ENCODE measurements at places on chromosomes 5 and 9.

DNA sequence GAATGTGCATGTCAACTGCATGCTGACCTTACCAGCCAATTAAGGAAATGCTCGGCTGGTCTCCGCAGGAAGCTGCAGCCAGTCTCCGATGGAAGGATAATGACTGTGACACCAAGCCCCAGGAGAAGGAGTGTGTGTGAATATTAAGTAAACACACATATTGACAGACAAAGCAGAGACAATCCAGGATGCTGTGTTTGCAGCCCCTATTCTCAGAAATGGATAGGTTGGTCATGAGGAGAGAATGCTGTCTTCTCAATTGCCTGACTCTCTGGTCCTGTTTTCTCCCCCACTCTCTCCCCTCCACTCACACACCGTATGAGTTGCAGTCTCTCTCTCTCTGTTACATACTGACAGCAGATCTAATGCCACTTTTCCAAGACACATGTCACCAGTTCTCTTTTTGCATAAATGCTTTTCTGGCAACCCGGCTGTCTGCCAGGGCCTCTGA is 85.7 kb downstream of the EPB41L4A start:
- no peak for DNase-seq

- no peak for DNase-seq
These were observed 7.1 kb upstream of the FGFR4 start for GRCh38 chr5:177079606-177080005.

DNA sequence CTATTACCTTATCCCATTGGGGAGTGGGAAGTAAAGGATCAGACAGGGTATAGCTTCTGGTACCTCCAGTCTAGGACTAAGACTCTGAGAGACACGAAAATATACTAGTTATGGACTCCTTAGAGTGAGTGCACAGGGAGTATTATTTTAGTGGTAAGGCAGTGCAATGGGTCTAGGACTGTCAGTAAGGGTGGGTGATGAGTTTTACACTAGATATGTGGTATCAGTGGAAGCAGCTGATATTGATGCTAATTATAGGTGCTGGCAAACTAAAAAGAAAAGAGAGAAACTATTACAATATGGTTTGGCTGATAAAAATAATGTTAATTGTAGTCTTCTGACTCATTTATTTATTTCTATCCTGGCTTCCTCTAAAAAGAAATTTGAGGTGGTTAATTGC is 118.6 kb downstream of the UNC13B start:
- no peak for DNase-seq

DNA sequence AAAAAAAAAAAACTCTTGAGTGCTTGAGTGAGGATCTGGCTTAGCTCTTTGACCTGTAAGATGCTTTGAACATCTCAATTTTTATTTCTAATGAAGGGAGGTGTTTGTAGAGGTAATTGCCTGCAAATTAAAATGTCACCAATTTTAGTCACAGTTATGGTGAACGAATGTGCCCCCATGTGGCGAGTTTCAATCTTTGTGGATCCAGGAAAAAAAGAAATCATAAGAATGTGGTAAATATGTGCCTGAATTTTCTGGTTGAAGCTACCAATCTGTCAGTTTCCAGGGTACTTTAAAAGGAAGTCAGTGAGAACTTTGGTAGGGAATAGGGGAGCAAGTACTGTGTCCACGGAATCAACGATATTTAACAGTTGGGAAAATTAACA is 1772.4 kb upstream of the CDH9 start:
- DNase-seq, result no peak

- no peak for DNase-seq
These were observed 72.2 kb upstream of the HMHB1 start for GRCh38 chr5:143739746-143740145.

DNA sequence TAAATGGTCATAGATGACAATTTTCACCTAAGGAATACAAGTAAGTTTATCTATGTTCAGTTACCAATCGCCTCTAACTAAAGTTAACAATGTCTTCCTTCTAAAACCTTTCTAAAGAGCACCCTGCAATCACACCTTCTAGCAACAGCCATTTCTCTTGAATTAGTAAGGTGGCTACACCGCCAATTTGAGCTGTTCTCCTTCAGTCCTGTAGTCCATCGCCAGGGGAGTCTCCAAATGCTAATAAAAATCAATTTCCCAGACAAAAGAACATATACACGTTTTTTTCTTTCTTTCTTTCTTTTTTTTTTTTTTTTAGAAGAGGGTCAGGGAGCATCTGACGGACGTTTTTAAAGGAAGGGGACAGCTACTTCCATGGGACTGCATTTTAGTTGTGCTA is 729 bp upstream of the RORB start:
- DNase-seq, result peak; percentile 6

GRCh38 chr9:7165331-7165975 is 407.7 kb downstream of the KDM4C start:
- DNase-seq, result no peak

DNA sequence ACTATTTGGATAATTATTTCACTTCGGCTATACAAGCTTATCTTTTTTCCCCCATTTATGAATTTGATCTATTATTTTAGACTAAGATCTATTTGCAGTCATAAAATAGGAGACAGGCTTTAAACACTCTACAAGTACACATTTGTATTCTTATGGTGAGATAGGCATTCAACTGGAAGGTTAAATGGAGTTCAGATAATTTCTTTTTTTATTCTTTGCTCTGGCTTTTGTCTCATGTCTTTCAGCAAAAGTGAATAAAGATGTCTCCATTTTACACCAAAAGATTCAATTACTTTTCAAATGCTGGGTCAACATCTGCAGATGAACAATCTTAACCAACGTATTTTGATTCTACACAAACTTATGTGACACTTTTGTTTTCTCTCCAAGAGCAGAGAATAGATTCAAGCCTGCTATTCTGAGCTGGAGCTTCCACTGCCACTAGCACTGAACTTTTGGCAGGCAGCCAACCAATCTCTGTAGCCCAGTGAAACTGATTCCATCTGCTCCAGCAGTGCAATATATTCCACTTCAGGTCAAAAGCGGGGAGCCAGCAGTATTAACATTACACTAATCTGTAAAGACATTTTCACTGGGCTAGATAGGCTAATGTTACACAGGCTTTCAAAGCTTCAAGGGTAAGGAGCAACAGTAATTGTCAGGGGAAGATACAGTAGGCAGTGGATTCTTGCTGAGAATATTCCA is 452.0 kb upstream of the ZNF608 start:
- DNase-seq, result no peak
